ENCODE measurements at places on chromosomes 11 and 22.

DNA sequence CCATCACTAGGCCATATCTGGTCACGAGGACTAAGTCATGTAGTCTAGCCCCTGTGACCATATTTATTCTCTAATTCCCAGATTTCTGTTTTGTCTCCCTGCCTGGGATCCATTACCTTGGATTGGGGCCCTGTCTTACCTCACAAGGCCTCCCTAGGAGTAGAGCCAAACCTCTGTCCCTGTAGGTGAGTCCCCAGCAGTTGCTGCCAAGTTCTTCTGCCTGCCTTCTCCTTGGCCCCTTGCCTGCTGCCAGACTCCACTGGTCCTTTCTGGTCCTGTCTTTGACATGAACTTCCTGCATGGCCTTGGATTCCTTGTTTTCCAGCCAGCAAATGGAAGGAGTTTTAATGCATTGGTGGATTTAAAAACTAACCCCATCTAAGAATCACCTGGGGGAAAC is 35.6 kb upstream of the CADM1 start:
- DNase-seq, result no peak

DNA sequence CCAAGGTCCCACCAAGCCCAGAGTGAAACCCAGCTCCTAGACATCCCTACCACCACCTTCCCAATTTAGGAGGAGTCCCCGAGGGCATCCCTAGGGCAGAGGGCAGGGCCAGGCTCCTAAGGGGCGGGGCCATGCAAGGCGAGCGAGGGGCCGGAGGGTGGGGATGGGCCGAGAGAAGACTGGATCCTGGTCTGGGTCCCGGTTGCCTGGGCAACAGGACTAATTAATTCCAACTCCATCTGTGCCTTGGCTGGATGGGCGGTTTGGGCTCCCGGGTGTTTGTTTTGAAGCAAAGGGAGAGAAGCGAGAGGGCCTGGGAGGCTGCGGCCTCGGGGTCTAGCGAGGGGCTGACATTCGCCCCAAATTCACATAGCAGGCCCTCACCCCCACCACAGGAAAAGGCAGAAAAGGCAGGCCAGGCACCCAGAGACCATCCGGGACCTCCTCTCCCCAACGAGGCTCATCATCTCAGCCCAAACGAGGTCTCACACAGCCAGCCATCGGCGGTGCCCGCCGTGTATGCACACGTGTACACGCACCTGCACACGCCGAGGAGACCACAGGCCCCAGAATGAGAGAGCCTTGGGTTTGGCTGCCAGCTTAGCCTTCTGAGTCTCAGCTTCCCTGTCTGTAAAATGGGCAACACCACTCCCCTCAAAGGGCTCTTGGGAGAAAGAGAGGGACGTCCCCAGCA is 23.9 kb downstream of the ELFN2 start:
- no peak for DNase-seq

DNA sequence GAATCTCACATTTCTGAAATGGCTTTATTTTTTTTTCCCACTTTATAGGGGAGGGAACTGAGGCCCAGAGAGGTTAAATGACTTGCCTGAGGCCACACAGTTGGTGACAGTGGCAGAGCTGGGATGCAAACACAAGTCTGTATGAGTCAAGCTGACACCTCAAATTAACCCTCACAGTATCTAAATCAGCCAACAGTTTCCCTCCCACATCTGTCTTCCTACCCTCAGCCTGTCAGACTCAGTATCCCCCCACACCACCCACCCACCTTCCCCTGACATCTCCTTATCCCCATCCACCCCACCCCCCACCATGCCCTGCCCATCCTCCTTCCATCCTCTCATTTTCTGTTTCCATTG is 95.2 kb downstream of the TP53I11 start:
- DNase-seq, result no peak

GRCh38 chr11:44966694-44967093 is 16.0 kb upstream of the TP53I11 start:
- no peak for DNase-seq

DNA sequence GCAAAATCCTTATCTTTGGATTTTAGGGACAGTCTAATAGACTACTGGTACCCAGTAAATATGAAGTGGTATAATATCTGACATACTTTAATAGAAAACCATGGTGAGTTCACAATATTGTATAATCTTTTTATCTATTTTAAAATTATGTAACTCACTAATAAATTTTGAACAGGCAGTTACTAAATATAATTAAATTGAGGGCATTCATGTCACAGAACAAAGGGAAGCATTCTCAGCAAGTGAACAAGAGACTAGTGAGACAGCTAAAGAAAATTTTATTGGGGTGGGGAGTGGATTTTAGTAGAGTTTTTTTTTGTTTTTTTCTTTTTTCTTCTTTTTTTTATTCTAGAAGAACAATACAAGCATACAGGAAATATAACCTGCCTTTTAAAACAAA is 55.0 kb downstream of the DNAJC24 start:
- no peak for DNase-seq

DNA sequence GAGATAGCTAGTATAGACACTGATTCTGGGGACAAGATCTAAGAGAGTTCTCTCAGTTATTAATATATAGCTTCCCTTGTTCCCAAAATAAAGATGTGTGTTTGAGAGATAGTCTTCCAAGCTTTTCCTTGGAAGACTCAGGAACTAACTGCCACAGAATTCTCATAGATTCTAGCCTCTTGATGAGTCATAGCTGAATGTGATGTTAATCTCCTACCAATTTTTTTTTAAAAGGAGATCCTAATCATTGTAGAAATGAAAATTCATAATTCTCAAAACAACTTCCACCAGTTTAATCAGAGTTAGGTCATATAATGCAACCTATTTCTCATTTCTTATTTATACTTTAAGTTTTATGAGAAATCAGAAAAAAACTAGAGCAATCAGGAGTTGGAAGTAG is 148.8 kb downstream of the JRKL start:
- DNase-seq, result no peak

DNA sequence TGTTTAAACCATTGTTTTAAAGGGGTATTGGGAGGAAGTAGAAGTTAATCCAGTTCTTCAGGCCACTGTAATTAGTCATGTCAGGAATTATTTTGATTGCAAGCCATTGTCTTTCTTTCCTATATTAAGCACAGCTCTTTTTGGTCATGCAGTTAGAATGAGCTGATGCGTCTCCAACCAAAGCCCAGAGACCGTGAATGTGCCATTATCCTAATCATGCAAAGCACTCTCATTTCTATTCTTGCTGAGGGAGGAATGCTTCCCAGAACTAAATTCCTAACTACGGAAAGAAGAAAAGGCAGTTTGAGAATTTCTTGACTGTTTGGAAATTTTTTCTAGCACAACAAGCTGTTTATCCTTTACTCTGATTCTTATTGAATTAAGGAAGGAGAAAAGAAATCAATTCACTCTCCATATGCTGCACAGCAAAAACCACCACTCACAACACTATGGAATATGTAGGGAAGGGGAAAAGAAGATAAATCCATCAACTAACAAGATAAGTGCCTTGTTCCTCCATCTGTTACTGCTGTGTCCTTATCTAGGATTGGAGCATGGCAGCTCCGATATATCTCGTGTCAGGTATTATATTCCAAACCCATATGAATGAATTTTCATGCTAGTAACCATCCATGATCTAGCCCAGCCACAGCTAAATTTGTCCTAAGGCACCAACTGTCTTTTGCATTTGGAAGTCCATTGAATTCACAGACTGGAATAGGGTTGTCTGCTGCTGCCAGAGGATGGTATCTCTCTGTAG is 70.8 kb downstream of the NTM start:
- no peak for DNase-seq

DNA sequence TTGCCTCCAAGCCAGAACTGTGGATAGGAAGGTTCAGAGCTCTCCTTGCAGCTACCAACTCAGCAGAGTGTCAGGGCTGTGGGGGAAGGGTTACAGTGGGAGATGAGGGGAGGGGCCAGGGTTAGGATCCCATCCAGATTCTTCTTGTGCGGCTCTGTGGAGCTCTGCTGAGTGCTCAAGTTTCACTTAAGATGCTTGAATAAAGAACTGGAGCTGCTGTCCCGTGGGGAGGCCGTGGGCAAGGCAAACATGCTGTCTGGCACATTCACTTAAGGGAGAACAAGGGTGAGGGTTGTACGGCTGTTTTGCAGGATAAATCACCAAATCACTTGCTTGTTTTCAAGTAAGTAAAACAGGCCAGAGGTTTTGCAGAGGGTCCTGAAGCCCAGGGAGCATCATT is 197.1 kb downstream of the FAM76B start:
- no peak for DNase-seq

DNA sequence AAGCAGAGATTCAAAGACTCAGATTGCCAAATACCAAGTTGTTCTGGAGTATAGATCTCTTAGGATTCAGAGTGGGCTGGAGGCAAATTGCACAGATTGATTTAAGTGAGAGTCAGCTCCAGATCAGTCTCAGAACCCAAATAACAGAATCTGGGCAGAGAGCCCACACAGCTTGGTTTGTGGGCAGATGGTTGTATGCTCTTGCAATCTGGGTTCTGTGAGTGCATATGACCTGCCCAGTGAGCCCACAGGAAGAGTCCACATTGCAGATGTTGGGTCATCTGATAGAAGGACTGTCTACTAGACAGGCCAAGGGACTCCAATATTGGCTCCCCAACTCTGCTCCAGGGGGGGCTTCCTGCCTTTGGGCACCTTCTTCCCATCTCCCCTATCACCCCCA is 65.9 kb downstream of the ADAMTS15 start:
- DNase-seq, result no peak

DNA sequence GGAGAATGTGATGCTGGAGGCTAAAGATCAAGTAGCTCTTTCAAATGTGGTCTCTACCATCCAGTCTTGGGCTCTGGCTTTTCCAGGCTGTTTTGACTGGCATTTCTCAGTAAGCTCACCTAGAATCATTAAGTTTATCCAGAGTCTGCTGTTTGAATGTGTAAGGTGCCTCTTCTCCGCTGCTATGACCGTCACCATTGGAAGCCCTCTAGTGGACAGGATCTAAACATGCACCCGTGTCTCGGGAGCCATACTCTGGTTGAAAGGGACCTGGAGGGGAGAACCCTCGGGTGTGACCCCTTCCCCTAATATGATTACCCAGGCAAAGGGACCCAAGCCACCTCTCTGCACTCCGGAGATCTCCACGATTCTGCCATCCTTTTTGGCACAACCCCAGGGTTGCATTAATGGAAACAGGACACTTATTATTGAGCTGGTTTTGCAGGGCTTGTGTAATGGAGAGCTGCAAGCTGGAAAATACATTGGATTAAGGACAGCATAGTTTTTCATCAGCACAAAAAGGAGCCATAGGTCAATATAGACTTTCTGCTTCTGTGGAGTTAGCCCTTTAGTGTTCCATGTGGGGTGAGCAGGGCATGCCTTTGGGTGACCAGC is 191.0 kb upstream of the LARGE1 start:
- DNase-seq, result no peak

- no peak for DNase-seq
Measured at GRCh38 chr11:127362754-127363308, 362.3 kb upstream of the KIRREL3 start.

DNA sequence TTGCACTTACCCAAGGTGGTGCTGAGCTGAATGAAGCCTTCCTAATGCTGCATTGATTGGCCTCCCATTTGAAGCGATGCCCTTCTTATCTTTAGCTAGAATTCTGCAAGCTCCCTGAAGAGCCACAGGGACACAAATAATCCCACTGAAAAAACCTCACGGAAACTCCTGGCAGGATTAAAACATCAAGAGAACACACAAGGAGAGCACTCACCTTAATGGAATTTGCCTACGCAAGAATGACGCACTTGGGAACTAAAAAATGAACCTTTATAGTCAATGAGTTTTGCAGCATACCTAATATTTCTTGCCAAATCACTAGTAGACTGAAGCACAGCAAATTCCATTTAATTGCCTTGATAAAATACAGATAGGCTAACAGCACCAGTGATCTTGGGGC is 232.8 kb upstream of the UBASH3B start:
- DNase-seq, result no peak

GRCh38 chr22:30023099-30023660 is 57.1 kb upstream of the HORMAD2 start:
- DNase-seq, result no peak

DNA sequence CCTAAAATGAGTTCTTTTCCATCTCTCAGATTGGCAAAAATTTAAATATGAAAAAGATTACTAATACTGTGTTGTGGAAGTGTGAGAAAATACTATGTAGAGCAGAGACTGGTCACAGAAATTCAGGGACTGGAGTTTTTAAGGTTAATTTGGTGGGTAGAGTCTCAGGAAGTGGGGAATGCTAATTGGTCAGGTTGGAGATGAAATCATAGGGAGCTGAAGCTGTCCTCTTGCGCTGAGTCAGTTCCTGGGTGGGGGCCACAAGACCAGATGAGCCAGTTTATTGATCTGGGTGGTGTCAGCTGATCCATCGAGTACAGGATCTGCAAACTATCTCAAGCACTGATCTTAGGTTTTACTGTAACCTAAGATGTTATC is 29.4 kb upstream of the TMEM86A start:
- no peak for DNase-seq

DNA sequence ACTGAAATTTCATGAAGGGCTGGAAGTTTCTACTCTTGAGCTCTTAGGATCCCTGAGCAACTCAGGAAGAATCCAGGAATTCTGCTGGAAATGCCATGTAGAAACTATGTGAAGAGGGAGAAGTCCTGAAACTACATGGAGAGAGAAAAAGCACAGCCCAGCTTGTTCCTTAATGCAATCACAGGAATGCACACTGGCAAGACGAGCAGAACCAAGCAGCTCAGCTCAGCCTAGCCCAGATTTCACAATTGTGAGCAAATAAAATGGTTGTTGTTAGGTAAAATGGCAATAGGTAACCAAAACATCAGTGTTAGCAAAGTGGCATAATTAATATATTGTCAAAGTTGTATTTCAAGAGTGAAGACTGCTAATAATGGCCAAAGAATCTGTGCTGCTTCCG is 28.1 kb downstream of the ZNF214 start:
- no peak for DNase-seq

DNA sequence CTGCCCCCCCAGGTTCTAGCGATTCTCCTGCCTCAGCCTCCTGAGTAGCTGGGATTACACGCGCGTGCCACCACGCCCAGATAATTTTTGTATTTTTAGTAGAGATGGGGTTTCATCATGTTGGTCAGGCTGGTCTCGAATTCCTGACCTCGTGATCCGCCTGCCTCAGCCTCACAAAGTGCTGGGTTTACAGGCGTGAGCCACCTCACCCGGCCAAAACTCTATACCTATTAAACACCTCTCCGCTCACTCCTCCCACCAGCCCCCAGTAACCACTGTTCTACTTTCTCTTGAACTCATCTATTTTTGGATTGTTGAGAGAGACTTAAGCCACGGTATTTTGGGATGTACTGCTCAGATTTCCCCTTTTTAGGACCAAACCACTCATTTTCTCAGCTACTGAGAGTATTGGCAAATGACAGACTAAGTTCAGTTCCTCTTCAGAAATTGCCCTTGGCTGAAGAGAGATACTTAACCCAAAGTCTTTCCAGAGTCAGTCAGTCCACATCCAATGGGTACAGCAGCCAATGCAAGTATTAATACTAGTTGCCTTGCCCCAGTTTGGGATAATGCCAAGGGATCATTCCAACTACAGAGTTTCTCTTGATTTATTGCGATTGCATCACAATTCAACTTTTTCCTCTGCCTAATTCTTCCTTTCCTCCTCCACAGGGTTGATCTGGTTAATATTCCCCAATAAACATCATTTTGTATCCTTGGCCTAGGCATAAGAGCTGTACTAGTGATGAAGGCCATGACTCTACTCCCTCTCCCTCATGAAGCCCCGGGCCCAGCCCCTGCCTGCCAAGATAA is 36.8 kb upstream of the CSTF3 start:
- no peak for DNase-seq

All from activated T-cell treated with anti-CD3 and anti-CD28 coated beads, Interleukin-2, amount 50 U/mL, for 1 hour (primary cell).